ENCODE measurements at places on chromosomes 5 and 9.
A peak's percentile ranks its signal among the peaks of the same experiment; 100 is the strongest.

DNA sequence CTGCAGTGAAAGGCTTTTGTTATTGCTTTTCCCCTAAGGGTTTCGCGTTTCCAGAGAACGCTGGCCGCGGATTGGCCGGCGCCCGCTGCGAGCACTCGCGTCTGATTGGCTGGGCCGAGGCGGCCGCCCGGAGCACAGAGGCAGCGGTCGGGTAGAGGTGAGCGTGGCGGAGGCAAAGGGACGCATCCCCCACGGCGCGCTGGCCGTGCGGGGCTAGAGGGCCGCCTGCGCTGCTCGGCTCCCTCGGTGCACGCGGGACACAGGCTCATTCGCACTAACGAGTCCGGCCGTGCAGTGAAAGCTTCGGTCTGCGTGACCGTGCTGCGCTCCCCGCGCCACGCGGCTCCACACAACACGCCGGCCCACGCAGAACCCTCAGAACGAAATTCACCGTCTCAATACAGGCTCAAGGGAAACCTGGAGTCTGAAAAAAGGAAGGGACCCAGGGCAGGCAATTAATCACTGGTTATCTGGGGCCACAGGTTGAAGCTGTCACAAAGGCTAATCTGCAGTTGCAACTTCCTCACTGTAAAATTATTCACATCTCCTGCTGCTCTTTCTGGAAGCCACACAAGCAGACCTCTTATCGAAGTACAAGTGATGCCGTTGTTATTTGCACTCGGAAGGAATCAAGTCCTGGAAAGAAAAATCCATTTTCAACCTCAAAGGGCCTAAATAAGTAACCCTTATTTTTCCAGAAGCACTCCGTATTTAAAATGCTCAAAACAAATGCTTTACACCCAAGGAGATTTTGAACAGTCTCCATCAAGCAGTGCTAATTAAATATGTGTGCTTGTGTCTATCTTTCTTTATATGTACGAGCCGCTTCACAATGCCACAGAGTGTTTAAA, 94.6 kb downstream of the ZNF608 start:
- peak; percentile 27 for DNase-seq

GRCh38 chr5:5799826-5800225, 377.3 kb downstream of the ICE1 start:
- DNase-seq: no peak

DNA sequence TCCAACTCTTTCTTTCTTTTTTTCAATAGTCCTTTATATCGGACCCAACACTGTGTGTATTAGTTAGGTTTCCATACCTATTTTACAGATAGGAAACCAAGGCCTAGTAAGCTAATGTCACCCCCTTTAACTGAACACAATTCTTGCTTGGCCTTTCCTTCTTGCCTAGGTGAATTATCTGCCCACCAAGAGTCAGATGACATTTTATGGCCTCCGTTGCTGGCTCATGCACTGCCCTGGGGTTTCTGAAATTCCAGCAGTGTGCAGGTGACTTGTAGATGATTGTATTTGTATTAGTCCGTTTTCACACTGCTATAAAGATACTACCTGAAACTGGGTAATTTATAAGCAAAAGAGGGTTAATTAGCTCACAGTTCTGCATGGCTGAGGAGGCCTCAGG, 293.8 kb downstream of the GAS1 start:
- no peak for DNase-seq

DNA sequence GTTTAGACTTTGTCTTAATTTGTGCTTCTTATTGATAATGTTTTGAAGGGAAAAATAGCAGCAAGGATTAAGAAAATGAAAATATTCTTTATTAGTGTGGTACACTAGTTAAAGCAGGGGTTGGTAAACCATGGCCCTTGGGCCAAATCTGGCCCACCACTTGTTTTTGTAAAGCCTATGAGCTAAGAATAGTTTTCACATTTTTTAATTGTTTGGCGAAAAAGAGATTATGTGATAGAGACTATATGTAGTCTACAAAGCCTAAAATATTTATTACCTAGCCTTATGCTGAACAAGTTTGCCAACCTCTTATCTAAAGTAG, 57.2 kb downstream of the KCNN2 start:
- no peak for DNase-seq

GRCh38 chr9:108842610-108843295, 13.0 kb downstream of the ACTL7B start:
- peak; percentile 22 for DNase-seq

GRCh38 chr9:109419531-109419930, 78.6 kb downstream of the PTPN3 start:
- no peak for DNase-seq

DNA sequence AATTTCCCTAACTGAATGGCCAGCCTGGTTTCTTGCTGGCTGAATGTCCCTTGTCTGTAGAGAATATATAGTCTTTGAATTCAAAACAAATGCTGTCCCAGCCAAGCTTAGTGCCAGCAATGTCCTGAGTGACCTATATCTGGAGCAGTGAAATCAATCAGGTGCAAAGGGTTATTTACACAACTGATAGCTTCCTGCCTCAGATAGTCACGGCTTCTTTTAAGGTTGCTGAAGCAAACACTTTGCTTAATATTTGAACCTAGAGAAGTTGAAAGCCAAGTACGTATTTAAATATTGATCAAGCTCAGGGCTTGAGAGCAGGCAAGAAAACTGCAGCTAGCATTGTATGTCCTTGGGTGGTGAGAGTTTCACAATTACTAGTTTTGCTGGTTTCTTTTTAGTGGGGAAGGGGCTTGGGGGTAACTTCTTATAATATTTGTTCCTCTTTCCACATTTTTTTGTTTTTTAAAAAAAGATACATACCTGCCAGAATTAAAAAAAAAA, 2.0 kb upstream of the ARHGEF28 start:
- no peak for DNase-seq

DNA sequence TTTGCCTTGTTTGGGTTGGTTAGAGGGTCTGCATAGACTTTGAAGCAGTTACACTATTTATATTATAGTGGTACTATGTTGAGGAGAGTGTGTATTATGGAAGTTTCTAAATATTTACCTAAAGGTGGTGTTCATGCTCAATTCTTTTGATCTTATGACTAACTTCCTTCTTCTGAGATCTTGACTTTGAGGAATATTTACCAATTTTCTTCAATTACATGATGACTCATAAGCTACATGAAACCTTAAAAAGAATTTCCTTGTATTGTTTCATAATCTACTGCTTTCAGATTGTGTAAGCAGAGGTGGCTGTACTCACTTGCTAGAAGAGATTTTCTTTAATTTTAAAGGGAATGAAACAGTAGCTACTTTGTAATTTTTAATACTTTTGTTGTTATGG, 276.1 kb downstream of the TAF11L14 start:
- no peak for DNase-seq

DNA sequence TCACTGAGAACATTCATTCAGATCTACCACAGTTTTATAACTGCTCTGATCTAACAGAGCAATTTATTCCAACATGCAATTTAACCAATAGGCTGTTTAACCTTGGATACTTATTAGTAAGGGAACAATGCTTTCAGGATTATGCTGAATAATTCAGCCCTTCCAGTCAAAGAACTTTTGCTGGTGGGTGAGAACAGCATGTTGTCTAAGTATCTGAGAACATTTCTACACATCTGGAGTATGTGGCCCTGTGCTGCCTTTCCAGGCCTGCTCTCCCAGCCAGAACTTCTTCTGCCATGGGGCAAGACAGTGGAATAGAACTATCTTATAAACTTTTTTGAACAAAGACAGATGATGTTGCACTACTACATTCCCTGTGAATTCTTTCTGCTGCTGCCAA, 55.8 kb downstream of the NFIB start:
- no peak for DNase-seq

- DNase-seq: peak; percentile 23
These were observed 576.2 kb upstream of the CLINT1 start for GRCh38 chr5:158435161-158435616.

- no peak for DNase-seq
These were observed 1342.4 kb upstream of the DMAC1 start for GRCh38 chr9:9142001-9142400.

- no peak for DNase-seq
These were observed 610.5 kb downstream of the IRX1 start for GRCh38 chr5:4206127-4206526.

GRCh38 chr9:76516350-76516749, 57.4 kb downstream of the GCNT1 start:
- DNase-seq: no peak

- DNase-seq: no peak
These were observed 38.9 kb downstream of the PRRC2B start for GRCh38 chr9:131432597-131433301.

DNA sequence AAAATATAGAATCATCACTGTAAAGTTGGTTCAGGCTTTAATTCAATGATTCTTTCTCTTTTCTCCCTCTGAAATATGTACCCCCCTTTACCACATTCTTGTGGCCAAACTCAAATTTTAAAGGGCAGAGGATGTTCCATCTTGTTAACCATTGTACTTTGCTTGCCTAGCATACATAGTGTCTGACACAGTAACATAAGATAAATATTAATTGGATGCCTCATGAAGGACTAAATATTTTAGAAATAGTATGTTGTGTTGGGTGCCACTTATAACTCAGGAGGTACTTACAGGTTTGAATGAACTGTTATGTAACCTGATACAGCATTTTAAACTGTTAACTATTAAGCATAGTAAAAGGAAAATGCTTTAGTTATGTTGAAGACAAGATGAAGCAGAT, 71.5 kb downstream of the NIPBL start:
- DNase-seq: no peak

- no peak for DNase-seq
These were observed 733 bp downstream of the COL23A1 start for GRCh38 chr5:178589180-178590140.

DNA sequence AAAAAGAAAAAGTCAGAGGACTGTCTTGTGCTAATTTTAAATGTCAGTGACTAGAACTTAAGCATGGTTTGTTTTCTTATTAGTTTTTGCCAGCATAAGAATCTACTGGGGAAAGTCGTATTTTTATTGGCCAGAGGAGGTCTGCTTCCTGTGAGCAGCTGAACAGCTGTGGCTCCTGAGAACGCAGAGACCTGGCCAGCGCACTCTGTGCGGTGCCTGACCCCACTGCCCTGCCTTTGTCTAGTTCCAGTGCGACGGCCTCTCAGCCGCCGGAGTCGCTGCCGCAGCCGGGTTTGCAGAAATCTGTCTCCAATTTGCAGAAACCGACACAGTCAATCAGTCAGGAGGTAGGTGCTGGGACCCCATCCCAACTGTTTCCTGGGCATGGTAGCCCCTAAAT, 42.5 kb downstream of the PRRC2B start:
- no peak for DNase-seq

- DNase-seq: no peak
These were observed 174.2 kb downstream of the TMEM161B start for GRCh38 chr5:88094403-88094802.

GRCh38 chr9:22512495-22512894, 65.9 kb downstream of the DMRTA1 start:
- no peak for DNase-seq

DNA sequence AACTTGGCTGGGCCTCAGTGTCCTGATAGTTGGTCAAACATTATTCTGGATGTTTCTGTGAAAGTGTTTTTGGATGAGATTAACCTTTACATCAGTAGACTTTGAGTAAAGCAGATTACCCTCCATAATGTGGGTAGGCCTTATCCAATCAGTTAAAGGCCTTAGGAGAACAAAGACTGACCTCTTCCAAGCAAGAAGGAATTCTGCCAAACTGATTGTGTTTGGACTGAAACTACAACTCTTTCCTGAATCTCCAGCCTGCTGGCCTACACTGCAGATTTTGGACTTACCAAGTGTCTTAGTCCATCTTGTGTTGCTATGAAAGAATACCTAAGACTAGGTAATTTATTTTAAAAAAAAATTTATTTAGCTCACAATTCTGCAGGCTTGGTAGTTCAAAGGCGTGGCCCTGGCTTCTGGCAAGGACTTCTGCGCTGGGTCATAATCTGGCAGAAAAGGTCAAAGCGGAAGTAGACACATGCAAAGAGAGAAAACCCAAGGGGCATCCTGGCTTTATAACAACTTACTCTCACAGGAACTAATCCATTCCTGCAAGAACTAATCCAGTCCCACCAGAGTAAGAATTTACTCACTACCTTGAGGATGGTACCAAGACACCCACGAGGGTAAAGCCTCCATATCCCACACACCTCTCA, 8.6 kb upstream of the ARHGEF37 start:
- no peak for DNase-seq

GRCh38 chr9:115507148-115507547, 389.2 kb upstream of the TNC start:
- no peak for DNase-seq

DNA sequence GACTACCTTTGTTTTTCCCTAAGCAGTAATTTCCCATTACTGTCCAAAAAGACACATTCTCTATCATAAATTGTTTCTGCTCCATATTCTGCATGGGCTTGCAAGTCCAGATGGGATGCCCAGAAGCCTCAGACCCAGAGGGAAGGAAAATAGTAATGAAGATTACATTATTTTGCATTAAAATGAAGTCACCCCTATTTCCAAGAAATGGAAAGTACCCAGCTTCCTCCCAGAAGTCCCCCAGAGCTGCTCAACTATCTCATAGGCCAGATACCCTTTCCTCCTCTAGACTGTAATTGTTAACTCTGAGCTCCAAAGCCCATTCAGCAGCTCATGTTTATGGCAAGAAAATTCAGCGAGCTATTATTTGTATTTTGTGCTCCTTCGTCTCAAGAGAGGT, 159.5 kb downstream of the GLIS3 start:
- DNase-seq: no peak

- DNase-seq: no peak
These were observed 556.5 kb upstream of the SEMA6A start for GRCh38 chr5:117131048-117131679.

DNA sequence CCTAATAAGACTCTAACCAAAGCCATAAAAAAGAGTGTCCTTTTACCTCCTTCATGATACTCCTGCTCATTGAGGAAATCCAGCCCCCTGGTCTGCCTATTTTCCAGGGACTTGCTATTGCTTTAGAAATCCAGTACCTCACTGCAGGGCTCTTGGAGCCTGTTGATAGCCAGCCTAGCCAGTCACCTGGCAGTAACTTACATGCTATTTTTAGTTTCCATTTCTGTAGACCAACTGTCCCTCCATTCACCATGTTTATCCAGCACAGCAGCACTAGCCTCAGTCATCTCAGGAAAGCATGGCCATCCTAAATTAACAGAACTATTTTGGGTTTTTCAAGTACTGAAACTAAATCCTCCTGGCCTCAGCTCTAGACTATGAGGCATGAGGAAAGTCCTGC, 91.5 kb upstream of the PHF24 start:
- DNase-seq: no peak
